A172 (cell line): ENCODE measurements at places on chromosomes 4 and X.

- DNase-seq: no peak
Observed at GRCh38 chrX:36534900-36535299, 473.3 kb upstream of the FAM47C start.

DNA sequence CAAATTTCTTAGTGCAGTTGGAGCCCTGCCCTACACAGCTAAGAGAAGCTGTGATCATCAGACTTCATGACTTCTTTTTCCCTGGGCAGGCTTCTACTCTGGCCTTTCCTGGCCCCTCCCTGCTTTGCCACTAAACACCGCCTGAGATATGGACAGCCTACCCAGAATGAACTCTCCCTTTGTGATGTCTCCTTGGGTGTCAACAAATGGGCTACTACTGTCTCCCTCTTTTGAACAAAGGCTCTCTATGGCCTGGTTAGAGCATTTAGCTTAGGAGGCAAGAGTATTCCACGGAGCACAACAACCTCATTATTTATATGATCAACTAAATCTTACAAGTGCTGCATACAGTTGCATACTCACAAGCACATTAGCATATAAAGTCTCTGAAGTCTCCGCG lies 127.6 kb upstream of the HCCS start:
- DNase-seq: no peak

DNA sequence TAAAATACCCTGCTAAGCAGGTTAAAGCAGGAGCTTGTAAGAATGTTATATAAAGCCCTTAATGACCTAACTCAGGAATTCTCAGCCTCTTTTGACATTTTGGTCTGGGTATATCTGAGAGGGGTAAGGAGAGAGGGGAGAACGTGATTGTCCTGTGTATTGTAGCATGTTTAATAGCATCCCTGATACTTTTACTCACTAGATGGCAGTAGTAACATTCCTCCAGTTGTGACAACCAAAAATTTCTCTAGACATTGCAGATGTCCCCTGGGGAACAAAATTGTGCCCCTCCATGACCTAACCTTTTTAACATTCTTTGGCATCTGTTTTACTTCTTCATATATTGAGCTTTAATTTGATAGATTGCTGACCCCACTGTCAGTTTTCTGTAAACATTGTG lies 17.9 kb downstream of the SMARCA5 start:
- no peak for DNase-seq

- DNase-seq: no peak
Observed at GRCh38 chr4:16233569-16234177, 7.4 kb upstream of the TAPT1 start.

- DNase-seq: no peak
Observed at GRCh38 chr4:36568575-36568974, 287.2 kb downstream of the DTHD1 start.

DNA sequence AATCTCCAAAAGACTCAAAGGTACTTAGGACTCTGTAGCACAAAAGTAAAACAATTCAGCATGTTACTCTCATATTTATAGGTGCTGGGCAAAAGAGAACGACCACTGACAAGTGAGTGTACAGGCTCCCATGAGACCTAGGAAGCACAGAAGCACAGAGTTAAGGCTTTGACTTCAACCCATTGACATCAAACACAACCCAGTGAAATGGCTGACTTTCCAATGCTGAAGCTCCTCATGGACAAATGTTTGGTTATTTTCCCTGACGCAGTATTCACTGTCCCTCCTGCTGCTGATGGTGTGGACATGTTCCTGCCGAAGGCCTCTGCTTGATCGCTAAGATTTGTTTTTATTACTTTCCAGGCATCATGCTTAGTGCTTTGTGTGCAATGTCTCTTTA lies 148.7 kb downstream of the TSPAN5 start:
- no peak for DNase-seq

GRCh38 chr4:57448452-57448851 lies 338.3 kb upstream of the IGFBP7 start:
- DNase-seq: no peak
